NCI-H526 treated with DMSO at 0.1 percent for 48 hours (cell line): ENCODE measurements at places on chromosomes 13 and 19.
A peak's percentile ranks its signal among the peaks of the same experiment; 100 is the strongest.

GRCh38 chr13:112980434-112980833 lies 11.4 kb downstream of the MCF2L start:
- peak; percentile 28 for DNase-seq

GRCh38 chr13:107299717-107300116 lies 731.8 kb upstream of the ARGLU1 start:
- no peak for DNase-seq

- peak; percentile 76 for DNase-seq
Observed at GRCh38 chr13:29362849-29363604, 232.5 kb downstream of the SLC7A1 start.

- DNase-seq: no peak
Observed at GRCh38 chr19:51689751-51690453, 3.2 kb upstream of the SPACA6 start.

- no peak for DNase-seq
Observed at GRCh38 chr19:37095859-37096258, 17.6 kb downstream of the ZNF420 start.

- peak; percentile 78 for DNase-seq
Observed at GRCh38 chr13:38686577-38687245, at the start of gene FREM2. FREM2 (plus strand) TSS chr13:38687077; CDS start chr13:38687345, 268 bp downstream.

GRCh38 chr13:48542581-48543341 lies 9.9 kb upstream of the RCBTB2 start:
- peak; percentile 41 for DNase-seq

DNA sequence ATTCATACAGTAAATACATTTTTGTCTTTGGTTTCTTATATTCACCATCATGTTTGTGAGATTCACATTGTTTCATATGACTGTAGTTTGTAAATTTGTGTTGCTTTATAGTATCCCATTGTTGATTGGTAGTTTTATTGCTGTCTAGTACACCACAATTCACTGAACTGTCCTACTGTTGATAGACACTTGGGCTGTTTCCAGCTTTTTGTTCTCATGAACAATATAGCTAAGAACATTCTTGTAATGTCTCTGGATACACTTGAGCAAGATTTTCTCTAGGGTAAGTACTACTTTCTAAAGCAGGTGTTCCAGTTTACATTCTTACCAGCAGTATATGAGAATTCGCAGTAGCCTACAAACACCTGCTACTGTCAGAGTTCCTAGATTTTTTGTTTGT lies 37.8 kb downstream of the SKA3 start:
- DNase-seq: no peak

- DNase-seq: no peak
Observed at GRCh38 chr13:111021270-111021669, 93.8 kb upstream of the ARHGEF7 start.

- DNase-seq: no peak
Observed at GRCh38 chr13:105914291-105915036, 621.0 kb downstream of the EFNB2 start.

- DNase-seq: no peak
Observed at GRCh38 chr13:110242615-110243014, 64.3 kb downstream of the COL4A1 start.

- no peak for DNase-seq
Observed at GRCh38 chr13:44380404-44381165, 7.0 kb downstream of the SERP2 start.

GRCh38 chr13:36862002-36862685 lies 43.1 kb downstream of the RFXAP start:
- DNase-seq: no peak

DNA sequence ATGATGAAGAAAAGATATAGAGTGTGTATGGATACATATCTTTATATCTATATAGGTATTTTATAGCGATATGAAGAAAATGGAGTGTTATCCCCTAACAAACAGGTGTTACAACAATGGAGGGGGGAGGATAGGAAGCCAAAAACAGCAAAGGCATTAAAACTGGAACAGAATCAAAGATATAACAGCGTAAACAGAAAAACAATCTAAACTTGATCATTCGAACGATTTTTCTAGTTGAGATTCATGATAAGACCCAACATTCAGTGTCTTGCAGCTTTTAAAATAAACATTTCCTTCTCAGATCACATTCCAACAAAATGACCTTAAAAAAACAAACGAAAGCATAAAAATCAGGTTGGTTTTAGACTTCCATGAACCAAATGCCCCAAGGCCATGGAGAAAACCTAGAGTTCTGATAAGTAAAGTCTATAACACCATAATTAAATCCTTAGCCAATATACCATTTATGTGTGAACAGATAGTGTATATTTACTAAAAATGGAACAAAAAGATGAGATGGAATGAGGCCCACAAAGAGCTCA lies 55.7 kb downstream of the CAB39L start:
- DNase-seq: no peak

GRCh38 chr13:112775791-112776279 lies 86.0 kb downstream of the ATP11A start:
- DNase-seq: no peak

DNA sequence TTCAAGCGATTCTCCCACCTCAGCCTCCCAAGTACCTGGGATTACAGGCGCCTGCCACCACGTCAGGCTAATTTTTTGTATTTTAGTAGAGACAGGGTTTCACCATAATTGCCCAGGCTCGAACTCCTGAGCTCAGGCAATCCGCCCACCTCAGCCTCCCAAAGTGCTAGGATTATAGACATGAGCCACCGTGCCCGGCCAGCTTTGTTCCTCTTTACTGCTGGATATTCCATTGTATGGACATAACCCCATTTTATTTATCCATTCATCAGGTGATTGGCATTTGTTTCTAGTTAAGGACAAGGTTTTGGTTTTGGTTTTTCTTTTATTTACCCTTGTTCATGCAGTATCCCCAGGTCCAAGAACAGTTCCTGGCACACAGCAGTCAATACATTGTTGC lies 4.1 kb upstream of the RPS9 start:
- DNase-seq: no peak

GRCh38 chr19:2391118-2391725 lies 31.2 kb downstream of the TMPRSS9 start:
- DNase-seq: peak; percentile 29

- no peak for DNase-seq
Observed at GRCh38 chr13:46281779-46282178, 70.1 kb downstream of the LRRC63 start.

- DNase-seq: no peak
Observed at GRCh38 chr13:46531953-46532352, 21.0 kb upstream of the LRCH1 start.

GRCh38 chr19:46660008-46660517 lies 919 bp downstream of the DACT3 start:
- no peak for DNase-seq

- DNase-seq: no peak
Observed at GRCh38 chr19:51508059-51508733, 6.6 kb upstream of the SIGLEC12 start.

- no peak for DNase-seq
Observed at GRCh38 chr19:1243768-1244692, 2.5 kb downstream of the ATP5F1D start.

DNA sequence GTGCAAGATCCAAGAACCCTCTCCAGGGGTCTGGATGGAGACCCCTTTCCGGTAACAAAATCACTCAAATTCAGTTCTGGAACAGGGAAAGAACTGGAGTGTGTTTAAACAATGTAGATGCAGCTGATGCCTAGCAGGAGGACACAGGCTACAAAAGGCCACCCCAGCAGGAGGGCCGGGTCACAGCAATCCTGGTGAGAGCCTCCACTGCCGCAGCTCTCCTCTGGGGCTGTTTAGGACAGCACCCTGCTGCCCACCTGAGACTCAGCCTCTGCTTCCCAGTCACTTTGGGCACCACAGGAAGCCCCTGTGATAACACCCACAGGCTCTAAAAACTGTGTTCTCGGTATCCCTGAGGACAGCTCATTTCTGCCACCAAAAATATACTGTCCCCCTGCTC lies 318.7 kb upstream of the NBEA start:
- no peak for DNase-seq

- DNase-seq: no peak
Observed at GRCh38 chr13:40197049-40197448, 469.4 kb downstream of the FOXO1 start.

- DNase-seq: no peak
Observed at GRCh38 chr19:36100476-36100875, 10.5 kb upstream of the OVOL3 start.

- DNase-seq: no peak
Observed at GRCh38 chr13:35485424-35485823, 8.9 kb upstream of the MAB21L1 start.

- no peak for DNase-seq
Observed at GRCh38 chr19:1429750-1430149, 8.4 kb upstream of the RPS15 start.

DNA sequence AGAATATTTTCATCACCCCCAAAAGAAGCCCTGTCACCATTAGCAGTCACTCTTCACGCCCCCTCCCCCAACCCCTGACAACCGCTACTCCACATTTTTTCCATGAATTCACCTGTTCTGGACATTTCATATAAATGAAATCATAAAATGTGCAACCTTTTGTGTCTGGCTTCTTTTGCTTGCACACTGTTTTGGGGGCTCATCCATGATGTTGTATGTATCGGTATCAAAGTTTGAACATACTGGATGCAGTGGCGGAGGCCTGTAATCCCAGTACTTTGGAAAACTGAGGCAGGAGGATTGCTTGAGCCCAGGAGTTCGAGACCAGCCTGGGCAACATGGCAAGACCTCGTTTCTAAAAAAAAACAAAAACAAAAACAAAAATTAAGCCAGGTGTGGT lies 7.2 kb downstream of the GADD45B start:
- no peak for DNase-seq

- no peak for DNase-seq
Observed at GRCh38 chr13:46607768-46608564, 55.0 kb downstream of the LRCH1 start.

DNA sequence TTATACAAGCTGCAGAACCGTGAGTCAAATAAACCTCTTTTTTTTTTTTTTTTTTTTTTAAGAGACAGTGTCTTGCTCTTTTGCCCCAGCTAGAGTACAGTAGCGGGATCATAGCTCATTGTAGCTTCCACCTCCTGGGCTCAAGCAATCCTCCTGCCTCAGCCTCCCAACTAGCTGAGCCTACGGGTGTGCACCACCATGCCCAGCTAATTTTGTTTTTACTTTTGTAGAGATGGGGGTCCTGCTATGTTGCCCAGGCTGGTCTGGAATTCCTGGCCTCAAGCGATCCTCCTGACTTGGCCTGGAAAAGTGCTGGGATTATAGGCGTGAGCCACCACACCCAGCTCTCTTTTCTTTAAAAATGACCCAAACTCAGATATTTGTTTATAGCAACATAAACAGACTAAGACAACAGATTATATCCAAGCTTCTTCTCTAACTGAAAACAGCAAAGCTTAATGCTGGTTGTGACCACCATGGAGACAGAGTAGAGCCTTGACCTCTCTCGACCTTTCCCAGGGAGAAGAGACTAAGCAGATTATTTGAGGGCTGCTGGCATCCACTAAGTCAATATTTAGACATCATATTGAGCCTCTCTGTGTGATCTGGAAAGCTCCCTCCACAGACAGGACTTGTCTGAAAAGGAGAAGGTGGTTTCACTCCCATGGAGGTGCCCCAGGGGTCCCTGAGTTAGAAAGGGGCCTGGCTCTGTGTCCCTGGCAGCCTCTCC lies 150.0 kb downstream of the KCTD15 start:
- DNase-seq: no peak

DNA sequence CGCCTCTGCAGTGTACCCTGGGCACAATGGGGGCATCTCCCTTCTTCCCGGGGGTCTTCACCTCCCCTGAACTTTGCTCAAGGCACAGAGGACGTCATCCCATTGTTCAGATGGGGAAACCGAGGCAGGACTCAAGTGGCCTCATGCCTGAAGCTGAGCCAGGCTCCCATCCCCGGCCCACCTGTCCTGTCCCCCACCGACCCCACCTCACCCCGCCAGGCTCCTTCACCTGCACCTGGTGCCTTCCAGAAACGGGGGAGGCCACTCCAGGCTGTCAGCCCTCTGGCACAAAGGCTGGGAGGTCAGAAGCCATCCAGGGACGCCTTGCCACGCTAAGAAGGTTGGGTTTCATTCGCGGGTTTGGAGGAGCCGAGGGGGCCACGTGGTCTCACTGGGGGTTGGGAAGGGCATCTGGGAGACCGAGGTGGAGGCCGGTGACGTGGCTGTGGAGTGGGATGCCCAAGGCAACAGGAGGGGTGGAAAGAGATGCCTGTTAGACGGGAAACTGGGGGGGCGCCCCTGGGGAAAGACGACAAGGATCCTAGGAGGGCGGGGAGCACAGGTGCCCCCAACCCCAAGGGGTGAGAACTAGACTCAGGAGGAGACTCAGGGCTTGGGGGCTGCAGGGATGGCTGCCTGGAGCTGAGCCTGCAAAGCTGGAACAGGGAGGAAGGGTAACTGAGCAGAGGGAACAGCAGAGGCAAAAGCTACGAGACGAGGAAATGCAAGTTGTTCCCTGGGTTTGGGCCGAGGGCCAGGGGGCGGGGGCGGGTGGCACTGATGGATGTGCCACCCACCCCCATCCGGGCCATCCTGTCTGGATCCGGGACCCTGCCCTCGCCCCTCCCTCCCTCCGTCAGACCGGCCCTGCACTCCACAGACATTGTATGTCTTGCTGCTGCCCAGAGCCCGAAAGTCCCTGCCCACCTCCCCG lies 6.0 kb upstream of the TCF3 start:
- no peak for DNase-seq

DNA sequence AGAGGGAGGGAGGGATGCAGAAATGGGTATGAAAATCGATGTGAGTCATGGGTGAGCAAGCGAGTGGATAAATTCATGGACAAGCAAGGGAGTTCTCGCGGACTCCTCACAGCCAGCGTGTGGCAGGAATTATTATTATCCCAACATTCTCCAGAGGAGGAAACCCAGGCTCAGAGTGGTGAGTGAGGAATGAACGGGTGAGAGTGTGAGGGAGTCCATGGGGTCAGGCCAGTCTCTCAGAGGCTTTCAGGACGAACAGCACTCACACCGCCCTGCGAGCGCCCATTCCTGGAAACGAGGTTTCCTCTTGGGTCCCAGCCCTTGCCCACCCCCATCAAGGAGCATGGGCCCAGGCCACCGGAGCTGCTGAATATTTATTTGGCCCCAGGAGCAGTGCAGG lies 6.3 kb upstream of the DNAAF3 start:
- no peak for DNase-seq

DNA sequence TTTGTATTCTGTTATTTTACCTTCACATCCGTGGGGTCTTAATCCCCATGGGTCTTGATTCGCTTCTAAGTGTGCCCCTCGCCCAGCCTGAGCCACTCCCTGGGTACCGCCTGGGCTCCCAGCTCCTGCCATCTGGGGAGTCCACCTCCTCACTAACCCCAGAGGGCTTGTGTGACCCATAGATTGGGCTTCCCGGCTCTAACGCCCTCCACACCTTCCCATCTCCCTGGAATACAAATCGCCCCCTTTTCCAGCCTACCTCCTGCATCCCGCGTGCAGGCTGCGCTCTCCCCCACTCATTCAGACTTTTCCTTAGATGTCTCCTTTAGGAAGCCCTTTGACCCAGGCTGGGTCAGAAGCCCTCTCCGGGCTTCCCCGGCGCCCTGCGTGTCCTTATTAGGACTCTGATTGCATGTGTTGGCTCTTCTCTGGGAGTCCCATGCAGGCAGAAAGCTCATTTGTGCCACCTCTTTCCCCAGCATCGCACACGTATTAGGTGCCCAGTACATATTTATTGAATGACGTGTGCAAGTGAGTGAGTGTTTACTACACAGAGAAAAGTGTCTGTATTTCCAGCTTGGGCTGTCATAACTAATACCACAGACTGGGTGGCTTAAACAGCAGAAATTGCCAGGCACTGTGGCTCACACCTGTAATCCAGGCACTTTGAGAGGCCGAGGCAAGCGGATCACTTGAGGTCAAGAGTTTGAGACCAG lies 757 bp downstream of the CCDC124 start:
- no peak for DNase-seq

- no peak for DNase-seq
Observed at GRCh38 chr19:46287585-46287984, 9.3 kb upstream of the HIF3A start.

- DNase-seq: no peak
Observed at GRCh38 chr13:112772929-112773328, 83.1 kb downstream of the ATP11A start.
